ENCODE measurements at places on chromosomes 11 and 22. TPM values are rescaled to one million over a fixed set of nuclear protein-coding genes. Genes with fewer than 3 reads are reported as not detected.
A peak's percentile ranks its signal among the peaks of the same experiment; 100 is the strongest.

The CCDC157 gene
- total RNA-seq, result 4.1 TPM

The IL17REL gene
- total RNA-seq, result not detected

The OR52E8 gene
- total RNA-seq, result not detected

DNA sequence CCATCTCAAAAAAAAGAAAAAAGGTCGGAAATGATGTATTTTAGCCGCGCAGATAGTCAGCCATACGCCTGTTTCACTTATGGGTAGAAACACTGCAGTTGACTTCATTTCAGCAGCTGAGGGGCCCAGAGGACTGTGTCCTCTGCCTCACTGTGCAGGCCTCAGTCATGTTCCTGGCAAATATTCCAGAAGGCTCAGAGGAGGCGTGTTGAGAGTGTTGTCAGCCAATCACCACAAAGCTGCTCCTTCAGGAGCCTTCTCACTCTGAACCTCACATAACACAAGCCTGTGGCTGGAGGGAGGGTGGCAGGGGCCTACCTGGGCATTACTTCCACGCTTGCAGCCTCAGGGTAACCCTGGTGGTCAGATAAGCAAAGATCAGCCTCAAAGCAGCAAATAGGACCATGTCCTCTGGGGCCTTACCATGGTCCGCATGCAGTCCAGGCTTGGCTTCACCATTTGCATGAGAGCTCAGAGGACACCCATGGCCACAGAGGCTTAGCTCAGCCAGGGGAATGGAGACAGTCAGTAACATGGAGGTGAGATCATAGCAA, 17.3 kb upstream of the TREH start:
- H3K36me3 ChIP-seq, result no peaks in the 10 kb centered on the region
- H3K27me3 ChIP-seq, result no peaks in the 10 kb centered on the region
- no peak overlapping the region for H3K4me3 ChIP-seq
- H3K4me1 ChIP-seq, result no peaks in the 10 kb centered on the region
- DNase-seq, result no peak
- H3K27ac ChIP-seq, result no peak overlapping the region

DNA sequence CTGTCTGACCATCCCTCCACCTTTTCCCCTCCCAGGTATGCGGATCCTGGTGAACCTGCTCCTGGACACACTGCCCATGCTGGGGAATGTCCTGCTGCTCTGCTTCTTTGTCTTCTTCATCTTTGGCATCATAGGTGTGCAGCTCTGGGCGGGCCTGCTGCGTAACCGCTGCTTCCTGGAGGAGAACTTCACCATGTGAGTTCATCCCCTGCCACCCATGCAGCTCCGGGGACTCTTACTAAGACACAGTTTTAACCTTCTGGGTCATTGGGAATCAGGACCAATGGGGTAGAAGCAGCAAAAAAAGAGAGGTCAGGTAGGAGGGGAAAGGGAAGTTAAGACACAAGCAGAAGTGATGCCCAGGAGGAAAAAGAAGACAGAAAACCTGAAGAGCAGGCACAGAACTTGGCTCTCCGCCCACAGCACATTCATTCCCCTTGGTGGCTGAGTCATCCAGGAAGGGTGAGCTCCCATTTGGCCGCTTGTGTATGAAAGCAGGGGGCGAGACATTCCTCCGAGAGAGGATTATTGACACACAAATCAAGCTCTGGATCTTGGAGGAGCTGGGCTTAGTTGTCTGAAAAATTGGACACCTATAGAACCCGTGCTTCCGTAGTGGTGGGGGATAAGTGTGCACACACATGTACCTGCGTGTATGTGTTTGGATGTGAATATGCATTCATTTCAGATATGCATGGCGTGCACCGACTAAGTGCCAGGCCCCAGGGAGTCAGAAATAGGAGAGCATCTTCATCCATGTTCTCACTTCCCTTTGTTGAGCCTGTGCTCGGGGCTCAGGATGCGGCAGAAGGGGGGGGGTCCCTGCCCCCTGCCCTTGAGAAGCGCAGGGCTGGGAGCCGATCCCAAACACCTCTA, 64.2 kb downstream of the CACNA1I start:
- no peaks in the 10 kb centered on the region for H3K36me3 ChIP-seq
- DNase-seq, result peak; percentile 72
- H3K4me3 ChIP-seq, result no peak overlapping the region
- no peak overlapping the region for H3K27ac ChIP-seq
- H3K27me3 ChIP-seq, result no peaks in the 10 kb centered on the region

DNA sequence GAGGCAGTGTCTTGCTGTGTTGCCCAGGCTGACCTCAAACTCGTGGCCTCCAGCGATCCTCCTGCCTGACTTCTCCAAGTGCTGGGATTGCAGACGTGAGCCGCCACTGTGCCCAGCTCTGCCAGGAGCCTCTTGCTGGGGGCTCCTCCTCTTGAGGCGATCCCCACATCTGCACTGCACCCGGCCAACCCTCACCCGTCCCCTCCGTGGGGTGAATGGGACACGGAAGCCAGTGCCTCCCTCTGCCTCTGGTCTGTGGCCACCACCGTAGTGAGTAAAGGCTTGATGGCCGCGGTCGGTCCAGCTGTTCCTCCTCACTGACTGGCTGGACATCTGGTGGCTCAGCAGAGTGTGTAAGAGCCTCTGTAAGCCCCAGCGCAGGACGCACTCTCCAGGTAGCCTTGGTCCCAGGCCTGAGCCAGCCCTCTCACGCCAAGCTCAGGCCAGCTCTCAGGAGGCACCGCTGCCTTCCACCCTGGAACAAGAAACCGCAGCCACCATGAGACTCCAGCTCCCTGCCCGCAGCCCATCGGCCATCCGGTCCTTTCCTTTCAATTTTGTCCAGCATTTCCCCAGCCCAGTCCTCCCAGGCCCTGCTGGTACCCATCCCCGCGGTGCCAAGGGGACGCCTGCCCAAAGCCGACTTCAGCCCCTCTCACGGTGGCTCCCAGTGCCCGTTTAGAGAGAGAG, 100.3 kb downstream of the BRD1 start:
- peaks cover 48% of the 10 kb centered on the region for H3K27me3 ChIP-seq
- no peaks in the 10 kb centered on the region for H3K4me1 ChIP-seq
- H3K27ac ChIP-seq, result no peak overlapping the region
- H3K4me3 ChIP-seq, result no peak overlapping the region

DNA sequence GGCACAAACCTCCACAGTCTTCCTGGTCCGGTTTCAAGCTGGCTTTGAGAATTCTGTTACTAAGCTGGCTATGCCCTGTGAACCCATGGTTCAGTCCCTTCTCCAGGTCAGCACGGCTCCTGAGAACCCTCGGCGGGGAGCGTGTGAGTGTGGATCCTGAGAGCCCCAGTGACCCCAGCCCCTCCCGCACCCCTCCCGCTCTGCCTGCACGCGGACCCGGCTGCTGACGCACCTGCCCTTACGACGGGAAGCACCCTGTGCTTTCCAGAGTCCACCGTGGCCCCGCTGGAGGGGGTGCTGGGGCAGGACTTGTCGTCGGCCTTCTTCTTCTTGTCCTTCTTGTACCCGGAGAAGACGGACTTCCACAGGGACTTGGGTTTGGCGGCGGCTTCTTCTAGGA, 42.8 kb upstream of the BID start:
- H3K36me3 ChIP-seq, result no peaks in the 10 kb centered on the region
- no peak for DNase-seq
- no peaks in the 10 kb centered on the region for H3K27me3 ChIP-seq
- no peak overlapping the region for H3K27ac ChIP-seq

- DNase-seq, result no peak
- no peak overlapping the region for H3K4me3 ChIP-seq
- no peaks in the 10 kb centered on the region for H3K36me3 ChIP-seq
- H3K27me3 ChIP-seq, result no peaks in the 10 kb centered on the region
Observed at GRCh38 chr22:40506762-40507161, 129.8 kb downstream of the MRTFA start.

- no peak overlapping the region for H3K27ac ChIP-seq
- no peak overlapping the region for H3K4me3 ChIP-seq
- no peaks in the 10 kb centered on the region for H3K4me1 ChIP-seq
- H3K36me3 ChIP-seq, result no peaks in the 10 kb centered on the region
- H3K27me3 ChIP-seq, result peaks cover 6% of the 10 kb centered on the region
Observed at GRCh38 chr11:112477581-112478317, 217.1 kb upstream of the PLET1 start.

- no peaks in the 10 kb centered on the region for H3K27me3 ChIP-seq
- no peak overlapping the region for H3K27ac ChIP-seq
- H3K36me3 ChIP-seq, result no peaks in the 10 kb centered on the region
- no peaks in the 10 kb centered on the region for H3K4me1 ChIP-seq
- H3K4me3 ChIP-seq, result no peak overlapping the region
- no peak for DNase-seq
Observed at GRCh38 chr22:19238900-19239299, 52.6 kb downstream of the CLTCL1 start.

- H3K27ac ChIP-seq, result peak overlapping the region; percentile 18
- H3K27me3 ChIP-seq, result no peaks in the 10 kb centered on the region
- DNase-seq, result no peak
- H3K36me3 ChIP-seq, result no peaks in the 10 kb centered on the region
- peak overlapping the region; percentile 88 for H3K4me3 ChIP-seq
- peaks cover 22% of the 10 kb centered on the region for H3K4me1 ChIP-seq
Observed at GRCh38 chr11:14645985-14646900, 2.6 kb downstream of the PDE3B start.

DNA sequence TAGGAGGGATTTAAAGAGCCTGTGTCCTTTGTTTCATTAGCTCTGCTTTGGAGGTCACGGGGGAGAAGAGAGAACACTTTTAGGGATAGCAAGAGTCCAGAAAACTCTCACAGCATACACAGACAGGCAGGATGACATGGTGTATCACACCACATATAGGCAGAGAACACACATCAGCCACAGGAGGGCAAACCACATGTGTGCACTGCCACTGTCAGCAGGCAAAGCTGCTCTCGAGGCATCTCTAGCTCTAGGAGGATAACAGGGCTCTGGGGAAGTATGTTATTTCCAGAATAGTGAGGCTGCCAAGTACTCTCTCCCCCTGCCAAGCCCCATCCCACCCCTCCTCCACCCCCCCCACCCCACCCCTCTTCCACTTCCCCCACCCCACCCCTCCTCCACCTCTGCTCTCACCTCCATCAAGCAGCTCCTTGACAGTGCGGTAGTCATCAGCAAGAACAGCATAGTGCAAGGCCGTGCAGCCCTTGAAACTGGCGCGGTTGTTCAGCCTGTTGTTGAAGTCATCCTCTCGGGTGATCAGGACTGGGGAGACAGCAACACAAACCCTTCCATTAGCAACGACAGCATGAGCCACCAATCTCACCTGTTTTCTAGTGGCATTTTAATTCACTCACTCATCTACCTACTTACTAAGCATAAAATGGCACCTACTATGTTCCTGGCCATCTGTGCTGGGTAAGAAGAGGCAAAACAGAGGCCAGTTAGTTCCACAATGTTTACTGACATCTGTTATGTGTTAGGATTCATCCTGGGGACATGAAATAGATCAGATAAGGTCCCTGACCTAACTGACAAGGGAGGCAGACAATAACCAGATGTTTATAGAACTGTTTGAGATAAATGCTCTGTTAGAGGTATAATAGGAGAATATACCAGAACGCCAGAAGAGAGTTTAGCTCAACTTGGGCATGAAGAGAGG, 75.6 kb downstream of the CLPB start:
- H3K4me3 ChIP-seq, result no peak overlapping the region
- H3K36me3 ChIP-seq, result no peaks in the 10 kb centered on the region
- no peak overlapping the region for H3K27ac ChIP-seq
- H3K27me3 ChIP-seq, result no peaks in the 10 kb centered on the region

DNA sequence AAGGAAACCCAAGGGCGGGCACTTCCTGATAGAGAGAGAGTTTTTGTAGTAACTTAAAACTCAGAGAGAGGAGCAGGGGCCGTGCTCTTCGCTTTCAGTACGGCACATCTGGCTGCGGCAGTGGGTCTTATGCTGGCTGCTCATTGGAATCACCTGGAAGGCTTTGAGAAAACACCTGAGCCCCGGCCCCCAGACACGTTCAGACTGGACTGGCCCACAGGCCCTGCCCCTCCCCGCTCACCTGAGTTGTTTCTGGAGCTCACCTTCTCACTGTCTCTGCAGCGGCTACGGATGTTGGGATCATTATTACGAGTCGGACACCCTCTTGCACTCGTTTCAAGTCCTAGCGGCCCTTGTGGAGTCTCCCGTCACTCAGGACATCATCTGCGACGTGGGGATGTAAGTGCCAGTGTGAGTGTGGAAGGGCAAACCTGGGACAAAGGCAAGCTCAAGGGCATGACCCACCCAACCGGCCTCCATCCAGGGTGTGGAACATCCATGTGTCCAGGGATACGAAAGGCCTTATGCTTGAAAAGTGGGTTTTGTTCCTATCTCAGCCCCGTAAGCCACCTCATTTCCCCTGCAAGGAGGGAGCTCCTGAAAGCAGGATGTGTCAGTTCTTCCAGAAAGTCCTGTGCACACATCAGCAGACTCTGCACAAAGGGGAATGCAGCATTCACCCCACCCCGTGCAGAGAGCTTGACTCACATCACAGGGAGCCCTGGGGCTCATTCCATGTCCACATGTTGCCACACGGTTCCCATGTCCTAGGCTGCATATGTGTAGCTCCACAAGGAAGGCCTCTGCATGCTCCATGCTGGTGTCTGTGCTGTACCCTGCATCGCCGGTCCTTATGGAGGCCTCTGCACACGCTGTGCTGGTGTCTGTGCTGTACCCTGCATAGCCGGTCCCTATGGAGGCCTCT, 5.4 kb downstream of the NADSYN1 start:
- no peaks in the 10 kb centered on the region for H3K36me3 ChIP-seq
- H3K4me1 ChIP-seq, result peaks cover 10% of the 10 kb centered on the region
- DNase-seq, result no peak
- H3K4me3 ChIP-seq, result no peak overlapping the region
- no peaks in the 10 kb centered on the region for H3K27me3 ChIP-seq

DNA sequence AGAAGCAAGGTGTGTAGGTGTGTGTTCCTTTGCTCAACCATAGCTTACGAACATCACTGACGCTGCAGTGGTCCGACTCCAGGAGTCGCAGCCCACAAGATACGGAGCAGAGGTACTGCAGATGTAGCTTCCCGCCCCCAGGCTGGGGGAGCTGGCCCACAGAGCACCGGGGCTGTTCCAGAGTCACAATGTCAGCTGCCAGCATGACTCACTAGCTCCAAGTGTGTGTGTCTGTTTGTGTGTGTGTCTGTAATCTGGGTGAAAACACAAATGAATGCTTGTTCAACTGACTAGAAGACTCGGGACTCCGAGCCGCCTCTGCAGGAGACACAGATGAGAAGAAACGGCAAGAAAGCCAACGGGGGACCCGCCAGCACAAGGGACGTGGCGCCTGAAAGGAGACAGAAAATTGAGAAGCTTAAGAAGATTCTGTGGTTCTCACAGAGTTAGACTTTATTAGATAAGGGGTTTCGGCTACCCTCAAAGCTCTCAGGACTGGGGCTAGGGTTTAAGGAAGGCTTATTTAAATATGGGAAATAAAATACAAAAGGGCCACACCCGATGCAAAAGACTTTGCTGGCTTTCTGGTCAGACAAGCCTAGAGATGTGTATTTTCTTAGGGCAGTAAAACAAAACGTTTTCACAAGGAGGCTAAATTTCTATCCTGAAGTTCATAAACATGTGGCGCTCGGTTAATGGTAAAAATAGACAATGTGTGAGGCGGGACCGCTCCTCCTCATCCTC, 10.7 kb downstream of the VSIG10L2 start:
- peaks cover 6% of the 10 kb centered on the region for H3K4me1 ChIP-seq
- no peak overlapping the region for H3K4me3 ChIP-seq
- H3K36me3 ChIP-seq, result no peaks in the 10 kb centered on the region

GRCh38 chr11:76162336-76163288, 43.7 kb downstream of the WNT11 start:
- no peak overlapping the region for H3K4me3 ChIP-seq
- H3K27me3 ChIP-seq, result no peaks in the 10 kb centered on the region
- DNase-seq, result no peak
- peak overlapping the region; percentile 28 for H3K27ac ChIP-seq

All from hepatocyte (in vitro differentiated cells).